NCI-H446 (cell line): ENCODE measurements at places on chromosomes 11 and 22.

- DNase-seq: no peak
These were observed 391.1 kb downstream of the ETS1 start for GRCh38 chr11:128196235-128196634.

- no peak for DNase-seq
These were observed 21.9 kb upstream of the CYB5R3 start for GRCh38 chr22:42670921-42671709.

GRCh38 chr22:46846150-46846831 is 83.8 kb downstream of the TBC1D22A start:
- DNase-seq: no peak

GRCh38 chr11:86460461-86461385 is 86.0 kb downstream of the CCDC81 start:
- no peak for DNase-seq

DNA sequence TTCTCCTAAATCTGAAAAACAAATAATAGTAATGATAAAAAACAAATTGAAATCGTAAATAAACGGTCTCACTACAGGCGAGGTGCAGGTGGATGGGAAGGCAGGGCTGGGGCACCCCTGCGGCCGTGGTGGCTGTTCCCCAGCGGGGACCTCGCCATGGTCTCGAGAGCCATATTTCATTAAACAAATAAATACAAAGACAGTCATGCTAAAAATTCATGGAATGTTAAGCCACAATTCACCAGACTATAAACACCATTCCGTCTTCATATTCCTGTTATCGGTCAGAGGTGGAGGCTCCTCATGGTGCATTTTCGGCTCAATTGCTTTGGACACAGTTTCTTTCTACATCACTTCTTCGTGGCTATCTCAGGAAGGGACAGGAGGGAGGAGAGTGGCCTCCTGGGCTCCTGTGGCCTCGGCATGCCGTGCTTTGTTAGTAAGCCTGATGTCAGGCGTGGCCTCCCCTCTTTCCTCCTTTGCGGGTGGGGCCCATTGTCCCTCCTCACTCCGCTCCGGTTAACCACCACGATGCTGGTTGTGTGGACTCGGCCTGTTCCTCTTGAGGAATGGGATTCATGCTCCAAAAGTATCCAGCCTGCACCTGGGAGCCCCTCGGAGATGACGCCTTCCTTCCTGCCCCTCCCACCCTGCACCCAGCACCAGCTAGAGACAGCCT is 16.1 kb upstream of the BRSK2 start:
- no peak for DNase-seq

GRCh38 chr11:6414874-6415328 is 4.0 kb downstream of the APBB1 start:
- no peak for DNase-seq

GRCh38 chr11:100687630-100688395 is 725 bp downstream of the ARHGAP42 start:
- DNase-seq: peak; percentile 70

- DNase-seq: no peak
These were observed 3.7 kb downstream of the SMIM35 start for GRCh38 chr11:118082880-118083552.

DNA sequence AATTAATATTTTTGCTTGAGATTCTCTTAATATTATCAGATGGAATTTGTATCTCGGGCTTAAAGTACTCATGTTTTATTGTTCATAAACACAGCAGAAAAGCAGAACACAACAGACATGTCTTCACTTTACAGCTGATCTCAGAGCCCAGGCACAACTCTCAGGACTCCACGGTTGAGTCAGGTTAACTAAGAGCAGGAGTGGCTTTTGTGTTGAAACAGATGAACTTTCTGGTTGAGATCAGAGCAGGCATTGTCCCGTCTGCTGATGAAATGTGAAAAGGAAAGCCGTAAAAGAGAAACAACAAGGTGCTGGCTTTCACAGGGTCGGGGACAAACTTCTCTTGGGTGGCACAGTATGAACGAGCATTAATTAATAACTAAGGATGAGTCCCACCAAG is 49.0 kb downstream of the JHY start:
- DNase-seq: no peak

DNA sequence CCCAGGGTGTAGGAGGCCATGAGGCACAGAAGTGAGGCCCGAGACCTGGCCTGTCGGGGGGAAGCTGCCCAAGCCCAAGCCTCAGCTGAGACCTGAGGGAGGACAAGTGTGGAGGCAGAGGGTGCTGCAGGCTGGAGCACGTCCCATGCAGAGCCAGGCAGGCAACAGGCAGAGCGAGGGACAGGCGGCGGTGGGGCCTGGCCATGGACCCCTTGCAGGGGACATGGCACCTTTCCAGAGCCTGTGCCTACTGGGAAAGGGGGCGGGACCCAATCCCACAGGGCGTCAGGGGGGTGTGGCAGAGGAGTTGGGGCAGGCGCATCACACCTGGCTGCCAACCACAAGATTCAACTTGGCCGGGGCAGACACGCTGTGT is 4.3 kb downstream of the TNNI2 start:
- DNase-seq: no peak

GRCh38 chr11:13152264-13152663 is 125.3 kb upstream of the BMAL1 start:
- no peak for DNase-seq

GRCh38 chr11:84234462-84235202 is 948.5 kb upstream of the CCDC90B start:
- DNase-seq: no peak

DNA sequence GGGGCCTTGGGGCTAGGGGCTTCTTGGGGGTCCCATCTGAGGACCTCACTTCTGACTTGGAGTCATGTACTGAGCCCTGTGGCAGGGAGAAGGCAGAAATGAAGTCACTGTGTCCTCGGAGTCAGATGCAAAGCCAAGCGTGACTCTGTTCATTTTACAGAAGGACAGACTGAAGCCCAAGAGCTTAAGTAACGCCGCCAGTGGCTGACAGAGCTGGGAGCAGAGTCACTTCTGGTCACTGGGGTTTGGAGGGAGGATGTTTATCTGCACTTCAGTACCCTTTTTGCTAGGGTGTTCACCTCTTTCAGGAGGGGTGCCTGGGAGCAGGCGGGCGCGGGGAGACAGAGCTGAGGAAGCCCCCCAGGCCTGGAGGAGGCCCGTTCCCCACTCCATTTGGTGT is 10.7 kb downstream of the CD6 start:
- no peak for DNase-seq

DNA sequence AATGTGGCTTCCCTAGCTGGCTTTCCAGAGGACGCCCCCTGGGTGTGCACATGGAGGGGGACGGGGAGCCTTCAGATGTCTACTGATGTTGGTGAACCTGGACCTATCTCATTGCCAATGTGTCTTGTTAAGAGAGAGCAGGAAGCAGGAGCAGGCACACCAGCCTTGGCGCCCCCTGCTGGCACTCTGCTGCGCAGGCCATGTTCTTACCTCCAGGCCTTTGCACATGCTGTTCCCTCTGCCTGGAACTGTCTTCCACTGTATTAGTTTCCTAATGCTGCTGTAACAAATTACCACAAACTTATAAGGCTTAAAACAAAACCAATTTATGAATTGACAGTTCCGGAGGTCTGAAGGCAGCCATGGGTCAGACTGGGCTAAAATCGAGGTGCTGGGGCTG is 23.6 kb upstream of the MN1 start:
- DNase-seq: no peak

DNA sequence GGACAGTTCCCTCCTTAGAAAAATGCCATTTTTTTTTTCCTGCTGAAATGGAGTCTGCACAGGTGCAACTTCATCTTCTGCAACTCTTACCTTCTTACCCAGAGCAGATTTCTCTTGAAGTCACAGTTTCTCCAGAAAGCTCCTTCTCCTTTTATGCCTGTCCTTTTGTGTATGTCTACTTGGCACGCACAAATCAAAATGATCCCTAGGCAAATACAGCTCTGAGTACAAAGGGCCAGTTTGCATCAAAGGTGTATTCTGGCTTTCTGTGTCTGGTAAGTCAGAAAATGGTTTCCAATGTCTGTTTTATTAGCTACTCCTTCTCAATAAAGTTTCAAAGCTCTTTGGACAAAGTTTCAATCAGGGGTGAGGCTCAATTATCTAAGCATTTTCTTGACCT is 2.5 kb downstream of the CLDN25 start:
- no peak for DNase-seq

GRCh38 chr11:59641156-59641555 is 25.6 kb upstream of the OSBP start:
- DNase-seq: no peak

- DNase-seq: no peak
These were observed 67.2 kb downstream of the CCDC83 start for GRCh38 chr11:85922367-85922766.

DNA sequence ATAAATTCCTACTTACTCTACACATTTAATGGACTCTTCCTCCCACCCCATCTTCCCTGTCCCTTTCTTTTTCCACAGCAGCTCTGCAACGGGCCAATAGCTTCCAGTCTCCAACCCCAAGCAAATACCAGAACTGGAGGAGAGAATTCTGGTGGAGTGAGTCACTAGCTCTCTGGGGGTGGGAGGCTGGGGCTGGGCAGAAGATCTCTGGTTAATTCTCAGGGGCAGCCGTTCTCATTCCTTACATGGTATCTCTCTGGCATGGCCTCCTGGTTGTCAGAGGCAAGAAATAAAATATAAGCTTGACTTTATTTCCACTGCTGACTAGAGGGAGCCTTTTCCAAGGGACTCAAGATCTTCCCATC is 90.4 kb upstream of the PARVA start:
- no peak for DNase-seq

DNA sequence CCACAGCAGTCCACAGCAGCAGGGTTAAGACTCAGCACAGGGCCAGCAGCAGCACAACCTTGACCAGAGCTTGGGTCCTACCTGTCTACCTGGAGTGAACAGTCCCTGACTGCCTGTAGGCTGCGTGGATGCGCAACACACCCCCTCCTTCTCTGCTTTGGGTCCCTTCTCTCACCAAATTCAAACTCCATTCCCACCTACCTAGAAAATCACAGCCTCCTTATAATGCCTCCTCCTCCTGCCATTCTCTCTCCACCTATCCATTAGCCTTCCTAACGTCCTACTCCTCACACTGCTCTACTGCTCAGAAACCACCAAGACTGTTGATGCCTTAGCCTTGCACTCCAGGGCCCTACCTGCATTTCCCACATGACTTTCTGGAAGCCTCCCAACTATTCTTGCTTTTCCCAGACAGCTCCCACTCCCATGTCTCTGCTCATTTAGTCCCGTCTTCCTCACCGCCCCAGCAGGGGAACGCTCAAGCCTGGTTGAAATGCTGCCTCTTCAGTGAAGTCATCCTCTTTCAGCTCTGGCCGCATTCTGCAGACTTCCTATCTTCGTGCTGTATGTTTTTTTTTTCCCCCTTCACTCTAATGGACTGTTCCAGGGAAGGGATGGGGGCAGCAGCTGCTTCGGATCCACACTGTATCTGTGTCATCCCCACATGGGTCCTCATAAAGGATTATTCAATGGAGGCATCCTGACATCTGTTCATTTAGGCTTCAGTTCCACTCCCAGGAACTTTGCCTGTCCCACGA is 3.3 kb downstream of the IL18BP start:
- no peak for DNase-seq

- DNase-seq: no peak
These were observed 23.3 kb upstream of the PRR5 start for GRCh38 chr22:44678556-44679305.
